ENCODE measurements at places on chromosomes 16 and 17. TPM values are rescaled to one million over a fixed set of nuclear protein-coding genes. Genes with fewer than 3 reads are reported as not detected.
A peak's percentile ranks its signal among the peaks of the same experiment; 100 is the strongest.

GRCh38 chr17:2691069-2691871 is 20.3 kb downstream of the CLUH start:
- DNase-seq = no peak

- DNase-seq = no peak
These were observed 33.7 kb upstream of the ZC3H18 start for GRCh38 chr16:88536510-88536909.

DNA sequence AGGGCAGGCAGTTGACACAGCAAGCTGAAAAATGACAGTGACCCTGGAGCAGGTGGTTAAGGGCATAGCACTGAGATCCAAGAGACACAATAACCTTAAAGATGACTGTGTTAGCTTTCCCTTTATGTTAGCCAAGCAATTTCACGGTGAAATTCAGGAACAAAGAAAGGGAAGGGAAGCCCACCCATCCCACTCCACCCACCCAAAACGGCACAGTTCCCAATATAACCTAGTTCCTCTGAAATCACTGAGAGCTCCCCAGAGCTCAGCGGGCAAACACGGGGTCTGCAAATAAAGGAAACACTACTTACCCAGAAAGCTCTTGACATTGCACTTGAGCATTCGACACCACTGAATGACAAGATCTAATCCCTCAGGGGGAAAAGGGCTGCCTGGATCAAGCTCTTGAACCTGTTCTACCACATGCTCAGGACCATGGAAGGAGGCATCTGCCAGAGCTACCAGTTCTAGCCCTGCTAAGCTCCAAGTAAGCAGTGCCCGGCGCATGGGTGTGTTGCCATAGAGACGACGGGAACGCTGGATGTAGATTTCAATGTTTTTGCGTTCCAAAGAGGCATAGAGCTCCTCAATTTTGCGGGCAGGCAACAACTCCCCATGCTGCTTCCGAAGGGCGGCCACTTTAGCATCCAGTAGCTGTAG is 10.6 kb downstream of the BLTP2 start:
- no peak for DNase-seq

DNA sequence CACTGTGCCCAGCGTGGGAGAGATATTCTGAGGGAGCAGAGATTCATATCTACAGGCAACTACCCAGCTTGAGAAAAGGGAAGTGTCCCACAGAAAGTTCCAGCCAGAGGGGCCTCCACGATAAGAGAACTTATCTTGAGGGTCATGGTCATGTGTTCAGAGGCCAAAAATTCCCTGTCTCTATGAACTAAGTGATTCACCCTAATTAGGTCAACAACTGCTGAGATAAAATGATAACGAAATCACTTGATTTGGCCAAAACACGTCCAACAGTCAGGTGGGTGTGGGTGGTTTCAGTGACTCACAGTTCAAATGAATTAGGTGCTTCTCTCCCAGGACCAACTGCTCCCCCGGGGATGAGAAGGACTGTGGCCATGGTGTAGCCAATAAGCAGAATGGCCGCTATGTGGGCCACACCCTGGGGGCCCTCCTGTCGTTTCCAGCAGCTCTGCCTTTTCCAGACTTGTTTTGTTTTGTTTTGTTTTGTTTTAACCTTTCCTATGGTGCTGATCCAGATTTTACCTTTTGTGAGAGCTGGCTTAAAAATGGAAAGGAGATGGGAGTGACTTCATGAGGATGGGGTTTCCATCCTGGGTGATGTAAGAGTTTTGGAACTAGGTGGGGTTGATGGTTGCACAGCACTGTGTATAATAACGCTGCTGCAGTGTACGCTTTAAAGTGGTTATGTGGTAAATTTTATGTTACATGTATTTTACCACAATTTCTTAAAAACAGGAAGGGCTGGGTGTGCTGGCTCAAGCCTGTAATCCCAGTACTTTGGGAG is 8.7 kb downstream of the DNAI2 start:
- no peak for DNase-seq

DNA sequence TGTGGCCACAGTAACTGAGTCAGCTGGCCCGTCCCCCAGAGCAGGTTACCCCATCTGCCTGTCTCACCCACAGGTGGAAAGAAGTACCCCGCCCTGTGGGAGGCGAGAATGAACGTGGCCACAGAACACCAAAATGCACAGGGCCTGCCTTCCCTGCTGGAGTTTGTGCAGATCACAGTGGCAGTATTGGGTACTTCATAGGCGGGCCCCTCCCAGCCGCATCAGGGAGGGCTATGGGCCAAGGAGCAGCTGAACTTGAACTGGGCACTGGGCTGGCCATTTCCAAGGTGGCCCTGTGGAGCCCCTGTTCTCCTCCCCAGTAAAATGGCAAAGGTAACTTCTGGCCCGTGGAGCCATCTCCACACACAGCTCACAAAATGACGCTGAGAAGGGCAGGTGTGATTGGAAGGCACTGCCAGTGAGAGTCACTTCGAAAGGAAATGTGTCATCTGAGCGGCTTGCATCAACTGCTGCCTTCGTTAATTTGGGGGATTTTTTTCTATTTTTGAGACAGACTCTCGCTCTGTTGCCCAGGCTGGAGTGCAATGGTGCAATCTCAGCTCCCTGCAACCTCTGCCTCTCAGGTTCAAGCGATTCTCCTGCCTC is 162.9 kb downstream of the ENGASE start:
- no peak for DNase-seq

DNA sequence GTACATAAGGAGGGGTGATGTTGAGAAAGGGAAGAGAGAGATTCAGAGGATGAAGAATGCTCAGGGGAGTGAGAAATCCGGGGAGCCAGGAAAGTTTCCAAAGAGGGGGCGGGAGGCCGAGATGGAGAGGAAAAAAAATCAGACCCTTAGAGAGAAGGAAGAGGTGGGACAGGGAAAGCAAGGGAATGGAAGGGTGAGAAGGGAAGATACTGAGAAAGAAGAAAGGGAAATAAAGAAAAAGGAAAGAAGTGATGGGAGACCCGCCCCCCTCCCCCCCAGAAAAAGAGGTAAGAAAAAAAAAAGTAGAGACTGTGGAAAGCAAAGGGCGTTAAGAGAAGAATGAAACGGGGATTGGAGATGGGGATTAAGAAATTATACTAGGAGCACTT is 507 bp downstream of the DYNLRB2 start:
- DNase-seq = no peak

DNA sequence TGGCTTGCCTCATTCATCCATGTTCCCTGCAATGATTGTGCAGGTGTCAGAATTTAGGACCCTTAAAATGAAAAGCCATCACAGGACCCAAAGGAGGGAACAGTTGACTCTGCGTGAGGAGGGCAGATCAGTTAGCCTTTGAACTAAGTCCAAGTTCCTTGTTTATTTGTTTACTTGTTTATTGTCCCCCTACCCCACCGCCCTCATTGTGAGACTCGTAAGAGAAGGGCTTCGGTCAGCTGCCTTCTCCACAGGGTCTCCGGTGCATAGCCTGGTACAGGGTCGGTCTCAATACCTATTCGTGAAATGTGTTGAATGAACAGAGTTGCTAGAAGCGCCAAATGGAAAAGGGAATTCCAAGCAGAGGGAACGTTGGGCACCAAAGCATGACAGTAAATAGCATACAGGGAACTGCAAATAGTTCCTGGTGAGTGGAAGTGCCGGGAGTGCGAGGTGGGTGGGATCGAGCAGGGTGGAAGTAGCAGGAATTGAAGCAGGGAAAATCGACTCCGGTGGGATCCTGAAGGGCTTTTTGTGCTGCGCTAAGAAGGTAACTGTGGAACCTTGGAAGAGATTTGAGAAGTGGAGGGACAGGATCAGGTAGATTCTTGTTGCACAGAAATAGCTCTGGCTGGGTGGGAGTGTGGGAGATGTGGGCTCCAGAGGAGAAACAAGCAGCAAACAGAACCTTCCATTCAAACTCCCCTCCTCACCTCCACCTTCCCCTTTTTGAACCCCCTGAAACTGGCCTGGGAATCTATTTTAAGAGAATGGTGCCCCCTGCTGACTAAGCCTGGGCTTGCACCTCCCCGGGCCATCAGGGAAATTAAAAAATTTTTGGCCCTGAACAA is 12.7 kb downstream of the SLC35B1 start:
- peak; percentile 72 for DNase-seq

DNA sequence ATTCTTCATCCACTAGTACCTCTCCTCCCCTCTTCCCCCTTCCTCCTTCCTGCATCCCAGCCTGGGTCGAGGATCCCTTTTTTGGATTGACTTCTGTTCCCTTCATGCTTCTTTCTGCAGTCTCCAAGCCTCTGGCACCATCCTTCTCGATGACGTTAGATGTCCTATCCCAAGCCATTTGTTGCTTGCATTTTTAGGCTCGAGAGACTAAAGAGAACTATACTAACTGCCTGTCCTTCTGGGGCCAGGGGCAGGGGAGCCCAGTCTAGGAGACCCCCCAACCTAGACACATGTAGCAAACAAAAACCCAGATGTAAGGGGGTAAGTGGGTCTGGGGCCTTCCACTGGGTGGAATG is 23.9 kb downstream of the UNK start:
- no peak for DNase-seq

The SPATA22 gene
- total RNA-seq = not detected

The OR1A1 gene
- not detected for total RNA-seq

The WNT9B gene
- not detected for total RNA-seq

The MED13 gene
- total RNA-seq = 112 TPM

The GAST gene
- total RNA-seq = not detected

The PLD6 gene
- total RNA-seq = 2.8 TPM

All from stomach (tissue), 19 donors.